Stimulated activated CD4-positive, alpha-beta T cell treated with anti-CD3 and anti-CD28 coated beads, Interleukin-4, amount 100 ng/mL, for 24 hours (primary cell): ENCODE measurements at places on chromosomes 5 and 9.
A peak's percentile ranks its signal among the peaks of the same experiment; 100 is the strongest.

DNA sequence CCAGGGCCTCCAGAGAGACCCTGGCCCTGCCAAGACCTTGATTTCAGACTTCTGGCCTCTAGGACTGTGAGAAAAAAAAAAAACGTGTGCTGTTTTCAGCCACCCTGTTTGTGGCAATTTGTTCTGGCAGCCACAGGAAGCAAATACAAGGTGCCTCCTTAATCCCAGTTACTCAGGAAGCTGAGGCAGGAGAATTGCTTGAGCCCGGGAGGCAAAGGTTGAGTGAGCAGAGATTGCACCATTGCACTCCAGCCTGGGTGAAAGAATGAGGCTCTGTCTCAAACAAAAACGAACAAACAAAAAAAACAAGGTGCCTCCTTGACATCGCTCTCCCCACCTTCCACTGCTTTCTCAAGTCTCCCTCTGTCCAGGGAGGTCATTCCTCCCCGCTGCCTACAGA is 98.0 kb downstream of the GABBR2 start:
- no peak for DNase-seq

DNA sequence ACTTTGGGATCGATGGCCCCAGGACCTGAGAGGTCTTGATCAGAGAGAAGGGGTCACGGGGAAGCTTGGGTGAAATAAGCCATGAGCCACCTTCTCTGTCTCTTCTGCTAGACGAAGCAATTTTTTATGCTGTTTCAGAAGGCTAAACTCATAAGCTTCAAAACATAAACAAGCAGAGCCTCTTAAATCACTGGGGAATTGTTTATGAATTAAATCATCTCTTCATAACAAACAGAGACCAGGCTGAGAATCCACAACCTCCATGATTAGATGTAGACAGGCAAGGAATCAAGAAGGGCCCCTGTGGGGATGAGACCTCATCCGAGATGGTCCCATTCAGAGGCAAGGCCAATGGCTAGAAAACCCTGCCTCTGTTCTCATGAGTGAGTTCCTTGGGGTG is 21.7 kb upstream of the TCOF1 start:
- no peak for DNase-seq

GRCh38 chr9:125180876-125181275 is 8.7 kb downstream of the PPP6C start:
- no peak for DNase-seq

GRCh38 chr5:116448870-116449427 is 125.7 kb downstream of the SEMA6A start:
- no peak for DNase-seq

- DNase-seq = peak; percentile 40
These were observed 296 bp downstream of the ZSWIM6 start for GRCh38 chr5:61332358-61332749.

GRCh38 chr9:10127867-10128266 is 484.9 kb downstream of the PTPRD start:
- DNase-seq = no peak

DNA sequence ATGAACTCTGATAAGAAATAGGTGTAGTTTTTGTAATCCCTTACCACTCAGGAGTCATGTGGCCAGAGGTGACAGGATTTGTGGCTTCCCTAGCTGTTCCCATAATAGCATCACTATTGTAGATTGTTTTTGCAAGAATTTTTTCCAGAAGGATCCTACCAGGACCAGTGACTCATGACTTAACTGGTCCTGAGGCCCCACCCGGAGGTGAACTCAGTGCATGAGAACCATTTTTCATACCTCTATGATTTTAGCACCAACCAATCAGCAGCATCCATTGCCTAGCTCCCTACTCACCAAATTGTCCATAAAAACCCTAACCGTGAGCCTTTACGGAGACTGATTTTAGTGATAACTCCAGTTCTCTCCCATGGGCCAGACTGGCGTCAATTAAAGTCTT is 484.8 kb downstream of the PSAT1 start:
- DNase-seq = no peak

DNA sequence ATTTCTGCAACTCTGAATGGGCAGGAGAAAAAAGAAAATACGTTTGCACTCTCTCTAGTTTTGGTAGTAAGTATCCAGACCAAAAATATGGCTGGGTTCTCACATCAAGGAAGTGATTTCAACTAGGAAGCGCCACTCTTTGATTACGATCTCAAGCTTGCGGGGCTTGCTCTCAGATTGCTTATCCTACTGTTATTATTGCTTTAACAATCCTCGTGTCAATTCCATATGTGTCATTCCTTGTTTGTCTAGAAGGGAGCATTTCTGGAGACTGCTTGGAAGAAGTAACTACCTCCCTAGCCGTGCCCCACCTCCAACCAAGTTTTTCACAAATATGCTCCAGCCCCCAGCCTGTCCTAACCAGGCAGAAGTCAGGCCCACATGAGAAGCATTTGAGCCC is 3.5 kb downstream of the PRUNE2 start:
- DNase-seq = no peak

DNA sequence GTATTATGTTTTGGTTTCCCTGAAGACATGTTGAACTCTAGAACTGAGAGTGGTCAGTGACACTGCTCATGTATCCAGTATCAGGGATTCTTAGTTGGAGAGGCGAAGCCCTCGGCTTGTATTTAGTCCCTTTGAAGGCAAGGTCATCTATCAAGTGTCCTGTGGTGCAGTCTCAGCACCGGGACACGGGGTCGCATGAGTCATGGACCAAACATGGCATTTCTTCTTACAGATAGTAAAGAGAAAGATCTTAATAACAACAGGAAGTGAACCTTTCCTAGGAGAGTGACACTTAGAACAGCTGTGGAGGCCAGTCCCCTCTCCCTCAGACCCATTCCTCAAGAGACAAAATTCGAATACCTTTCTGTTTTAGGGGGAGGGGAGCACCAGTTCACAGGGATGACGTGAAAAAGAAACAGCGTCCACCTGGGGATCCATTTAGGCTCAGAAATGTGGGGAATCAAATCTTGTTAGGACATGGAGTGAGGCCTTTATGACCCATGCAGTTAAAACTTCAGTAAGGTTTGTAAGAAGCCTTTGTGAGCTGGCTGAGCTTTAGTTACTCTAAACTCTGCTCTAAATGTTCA is 86.5 kb downstream of the ADGRV1 start:
- DNase-seq = no peak

DNA sequence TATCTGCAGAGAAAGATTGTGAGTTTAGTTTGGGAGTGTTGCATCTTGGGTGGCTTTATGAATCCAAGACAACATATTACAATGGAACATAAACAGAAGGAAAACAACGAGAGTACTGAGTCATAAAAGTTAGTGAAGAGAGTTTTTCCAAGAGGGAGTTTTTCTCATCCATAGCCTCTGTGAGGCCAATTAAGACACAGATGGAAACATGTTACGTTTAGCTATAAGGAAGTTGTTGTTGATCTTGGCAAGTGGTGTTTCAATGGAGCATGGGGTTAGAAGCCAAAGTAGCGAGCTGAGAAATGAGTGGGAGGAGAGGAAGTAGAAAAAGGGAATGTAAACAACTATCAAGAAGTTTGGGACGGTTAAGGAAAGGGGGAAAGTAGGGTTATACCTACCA is 53.3 kb upstream of the SPATA31D4 start:
- DNase-seq = no peak

GRCh38 chr5:157271740-157272271 is 5.9 kb downstream of the CYFIP2 start:
- DNase-seq = peak; percentile 81

DNA sequence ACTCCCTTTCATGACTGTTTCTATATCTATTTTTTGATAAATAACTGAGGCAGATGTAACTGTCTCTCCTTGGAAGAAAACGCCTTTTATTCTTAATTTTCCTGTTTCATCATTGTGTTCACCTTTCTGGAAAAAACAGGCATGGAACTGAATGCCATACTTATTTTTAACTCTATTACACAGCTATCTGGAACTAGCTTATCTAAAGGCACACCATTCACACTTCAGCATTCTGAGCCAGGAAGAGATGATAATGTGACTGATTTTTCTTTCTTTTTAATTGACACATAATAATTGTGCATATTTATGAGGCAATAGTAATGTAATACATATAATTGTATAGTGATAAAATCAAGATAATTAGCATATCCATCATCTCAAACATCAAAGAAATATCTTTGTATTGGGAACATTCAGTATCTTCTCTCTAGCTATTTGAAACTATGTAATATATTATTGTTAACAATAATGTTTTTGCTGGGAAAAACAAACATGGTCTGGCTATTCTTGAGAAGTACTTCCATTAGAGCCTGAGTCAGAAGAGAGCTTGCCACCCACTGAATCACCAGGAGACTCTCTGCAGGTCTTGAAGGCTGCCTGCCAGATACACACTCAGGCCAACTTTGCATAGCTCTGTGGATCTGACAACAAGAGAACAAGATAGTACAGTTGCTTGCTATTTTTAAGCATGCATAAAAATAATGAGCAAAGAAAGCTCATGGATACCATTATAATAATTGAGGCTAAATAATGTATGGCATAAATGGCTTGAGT is 501.0 kb upstream of the EDIL3 start:
- DNase-seq = no peak

DNA sequence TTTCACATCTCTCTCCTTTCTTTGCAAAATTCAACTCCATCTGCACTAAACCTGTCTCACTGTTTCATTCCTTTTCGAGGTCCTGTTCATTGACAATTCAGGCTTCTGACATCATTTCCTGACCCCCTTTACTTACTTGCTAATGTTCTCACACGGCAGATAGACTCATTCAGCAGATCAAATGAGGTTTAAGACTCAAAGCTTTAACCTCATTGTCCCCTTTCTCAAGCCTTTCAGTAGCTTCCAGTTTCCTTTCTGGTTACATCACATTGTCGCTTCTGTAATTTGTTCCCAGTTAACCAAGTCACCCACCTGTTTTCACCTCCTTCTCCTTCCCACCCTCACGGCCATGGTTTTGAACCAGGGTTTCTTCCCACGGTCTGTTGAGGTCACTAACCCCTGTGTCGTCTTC is 143.4 kb upstream of the OTULINL start:
- DNase-seq = no peak

GRCh38 chr5:94039101-94039500 is 297.7 kb upstream of the POU5F2 start:
- DNase-seq = no peak

- no peak for DNase-seq
These were observed 75.2 kb upstream of the GALNT10 start for GRCh38 chr5:154115291-154115690.

- DNase-seq = no peak
These were observed 10.8 kb downstream of the KCNV2 start for GRCh38 chr9:2727966-2728613.

GRCh38 chr5:31511305-31511704 is 20.6 kb downstream of the DROSHA start:
- DNase-seq = no peak

- no peak for DNase-seq
These were observed 65.0 kb downstream of the UGCG start for GRCh38 chr9:111961575-111961974.

DNA sequence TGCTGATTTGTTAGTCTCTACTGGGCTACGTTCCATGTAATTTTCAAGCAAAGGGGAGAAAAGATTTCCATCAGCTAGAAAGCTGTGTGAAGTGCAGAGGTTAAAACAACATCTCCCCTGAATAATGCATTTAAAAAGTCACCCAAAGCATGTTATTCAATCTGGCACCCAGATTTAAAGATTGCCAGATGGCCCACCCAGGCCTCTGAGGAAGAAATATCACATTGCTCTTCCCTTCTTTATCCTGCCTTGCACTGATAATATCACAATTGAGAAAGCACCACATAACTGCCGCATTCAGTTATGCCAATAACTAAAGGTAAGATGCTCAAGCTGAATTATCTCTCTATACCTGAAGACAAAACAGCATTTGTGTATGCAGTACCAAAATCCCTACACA is 119.4 kb upstream of the PUM3 start:
- DNase-seq = no peak

DNA sequence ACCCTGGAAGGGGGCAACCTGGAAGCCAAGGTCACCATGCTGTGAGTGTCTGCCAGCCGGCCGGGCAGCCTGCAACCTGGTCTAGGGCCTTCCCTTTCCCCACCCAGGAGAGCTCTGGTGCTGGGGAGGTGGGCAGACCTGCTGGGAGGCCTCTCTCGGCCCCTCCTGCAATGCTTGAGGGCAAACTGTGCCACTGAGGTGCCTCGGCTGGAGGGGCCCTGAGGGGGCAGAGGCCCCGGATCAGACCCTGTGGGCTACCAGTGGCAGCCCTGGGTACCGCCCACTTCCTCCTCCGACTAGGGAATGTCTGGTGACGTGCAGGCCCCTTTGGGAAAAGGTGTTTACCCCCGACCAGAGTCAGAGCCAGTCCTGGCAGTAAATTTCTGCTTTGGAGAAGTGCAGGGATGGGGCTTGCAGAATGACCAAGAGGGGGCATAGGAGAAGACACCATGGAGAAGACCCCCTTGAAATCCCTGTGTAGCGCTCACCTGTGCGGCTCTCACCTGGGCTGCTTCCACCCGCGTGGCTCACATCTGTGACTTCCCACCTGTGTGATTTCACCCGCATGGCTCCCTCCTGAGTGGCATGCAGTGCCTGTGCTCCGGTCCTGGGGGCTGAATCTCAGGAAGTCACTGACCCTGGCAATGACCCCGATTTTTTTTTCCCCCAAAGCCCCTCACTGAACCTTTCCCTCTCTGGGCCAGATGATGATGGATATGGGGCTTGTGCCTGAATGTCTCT is 1.1 kb downstream of the LCN1 start:
- no peak for DNase-seq

- DNase-seq = no peak
These were observed 64.2 kb upstream of the STK32A start for GRCh38 chr5:147170603-147171002.

GRCh38 chr5:56270568-56271392 is 37.6 kb upstream of the ANKRD55 start:
- DNase-seq = peak; percentile 83

- DNase-seq = no peak
These were observed 286.7 kb downstream of the TLE4 start for GRCh38 chr9:79858508-79858907.

GRCh38 chr9:98707166-98708102 is 1.3 kb downstream of the GABBR2 start:
- no peak for DNase-seq

DNA sequence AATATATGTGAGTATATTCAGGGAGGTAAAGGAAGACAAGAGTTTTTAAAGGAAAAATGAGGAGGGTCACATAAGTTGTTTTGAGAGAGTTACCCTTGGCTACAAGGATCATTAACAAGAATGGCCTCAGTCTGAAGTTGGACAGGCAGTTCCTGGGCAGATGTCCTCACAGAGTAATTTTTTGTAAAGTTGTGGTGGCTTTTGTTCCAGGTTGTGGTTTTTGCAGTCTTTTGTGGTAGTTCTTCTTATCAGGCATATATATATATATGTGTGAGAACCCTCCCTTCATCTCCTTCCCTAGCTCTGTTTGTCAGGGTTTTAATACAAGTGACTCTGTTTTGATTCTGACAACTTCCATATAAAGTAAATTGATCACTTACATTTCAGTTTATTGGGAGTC is 60.0 kb downstream of the CSNK1G3 start:
- no peak for DNase-seq

DNA sequence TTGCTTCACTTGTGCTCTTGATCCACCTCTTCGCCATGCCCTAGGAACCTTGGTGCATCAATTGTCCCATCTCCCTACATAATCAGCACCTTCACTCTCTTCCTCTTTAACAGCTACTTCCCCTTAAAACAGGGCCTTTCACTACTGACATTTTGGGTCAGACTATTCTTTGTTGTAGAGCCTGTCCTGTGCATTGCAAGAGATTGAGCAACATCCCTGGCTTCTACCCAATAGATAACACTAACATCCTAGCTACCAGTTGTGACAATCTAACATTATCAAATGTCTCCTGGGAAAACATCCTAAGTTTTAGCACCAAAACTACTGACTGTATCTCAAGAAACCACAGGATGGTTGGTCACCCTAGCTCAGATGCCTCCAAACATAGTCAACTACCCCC is 854.3 kb upstream of the DMAC1 start:
- DNase-seq = no peak
